ENCODE measurements at places on chromosomes 13 and 19.

DNA sequence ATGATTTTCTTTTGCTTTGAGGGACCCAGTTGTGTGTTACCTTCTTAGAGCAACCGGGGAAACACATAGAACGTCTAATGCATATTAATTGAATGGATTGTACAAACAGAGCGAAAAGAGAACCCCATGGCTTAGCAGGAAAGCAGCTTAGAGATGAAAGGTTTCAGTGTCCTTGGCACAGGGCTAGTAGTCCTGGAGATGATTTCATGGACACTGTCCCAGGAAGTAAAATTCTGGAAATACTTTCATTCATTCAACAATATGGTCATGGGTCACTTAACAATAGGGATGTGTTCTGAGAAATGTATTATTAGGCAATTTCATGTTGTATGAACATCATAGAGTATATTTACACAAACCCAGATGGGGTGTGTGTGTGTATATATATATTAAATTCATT lies 9.7 kb upstream of the FUT2 start:
- DNase-seq = no peak

DNA sequence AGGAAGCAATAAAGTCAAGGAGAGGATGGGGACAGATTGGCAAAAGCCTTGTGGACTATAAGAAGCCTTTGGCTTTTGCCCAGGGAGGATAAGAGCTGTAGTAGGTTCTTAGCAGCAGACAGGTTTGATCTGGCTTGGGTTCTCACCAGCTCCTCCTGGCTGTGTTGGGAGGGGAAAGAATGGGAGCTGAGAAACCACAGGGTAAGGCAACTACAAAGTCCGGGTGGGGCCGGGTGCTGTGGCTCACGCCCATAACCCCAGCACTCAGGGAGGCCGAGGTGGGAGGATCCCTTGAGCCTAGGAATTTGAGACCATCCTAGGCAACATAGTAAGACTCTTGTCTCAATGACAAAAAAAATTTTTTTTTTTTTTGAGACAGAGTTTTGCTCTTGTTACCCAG lies 20.6 kb downstream of the NECTIN2 start:
- DNase-seq = no peak

DNA sequence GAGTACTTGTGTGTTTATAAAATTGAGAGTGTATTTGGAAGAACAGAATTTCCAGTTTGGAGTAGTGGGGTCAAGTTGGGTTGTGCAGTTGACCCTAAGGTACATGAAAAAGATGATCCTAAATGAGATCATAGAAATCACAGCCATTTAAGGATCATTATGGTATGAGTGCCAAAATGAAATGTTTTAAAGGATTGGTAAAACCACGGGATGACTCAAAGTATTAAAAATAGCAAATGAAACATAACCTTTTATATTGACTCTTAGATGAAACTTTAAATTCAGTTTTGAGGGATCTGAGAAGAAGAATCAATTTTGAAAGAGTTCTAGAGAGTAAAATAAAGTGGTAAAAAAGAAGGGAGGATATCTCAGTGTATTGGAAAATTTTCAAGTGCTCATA lies 773.8 kb downstream of the GPC5 start:
- DNase-seq = no peak

DNA sequence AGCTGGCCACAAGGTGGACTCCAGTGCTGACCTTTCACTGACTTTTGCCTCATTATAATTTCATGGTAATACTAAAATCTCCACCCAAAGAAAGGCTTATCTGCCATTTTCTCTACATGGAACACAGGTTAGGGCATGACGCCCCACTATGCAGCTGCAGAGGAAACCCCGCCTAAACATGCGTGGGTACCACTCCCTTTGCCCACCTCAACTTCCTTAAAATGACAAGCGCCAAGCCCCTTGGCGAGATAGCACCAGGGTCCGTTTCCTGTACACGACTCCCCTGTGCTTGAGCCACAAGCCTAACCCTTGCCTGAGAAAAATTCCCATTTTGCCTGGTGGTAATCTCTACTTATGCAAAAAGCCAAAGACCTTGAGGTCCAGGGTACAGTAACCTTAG lies 36.0 kb upstream of the PABPC3 start:
- no peak for DNase-seq

Data from skeletal muscle cell (primary cell).